ENCODE measurements at places on chromosomes 5 and 9. TPM values are rescaled to one million over a fixed set of nuclear protein-coding genes. Genes with fewer than 3 reads are reported as not detected.

- DNase-seq = no peak
These were observed 613.2 kb downstream of the TLE1 start for GRCh38 chr9:81076131-81076530.

DNA sequence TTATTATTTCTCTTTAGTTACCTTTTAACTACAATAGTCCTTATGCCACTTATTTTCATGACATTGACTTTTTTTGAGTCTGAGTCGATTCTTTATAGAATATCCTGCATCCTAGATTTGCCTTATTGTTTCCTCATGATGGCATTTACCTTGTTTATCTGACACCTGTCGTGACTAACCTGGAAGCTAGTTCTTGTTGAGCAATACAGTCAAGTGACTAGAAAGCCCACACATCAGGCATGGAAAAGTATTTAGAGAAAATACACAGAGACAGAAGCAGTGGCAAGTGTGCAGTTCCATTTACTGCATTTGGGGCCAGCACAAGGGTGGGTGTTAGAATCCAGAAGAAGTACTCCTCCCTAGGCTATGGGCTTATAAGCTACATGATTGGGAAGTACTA lies 97.8 kb downstream of the ERMP1 start:
- DNase-seq = no peak

DNA sequence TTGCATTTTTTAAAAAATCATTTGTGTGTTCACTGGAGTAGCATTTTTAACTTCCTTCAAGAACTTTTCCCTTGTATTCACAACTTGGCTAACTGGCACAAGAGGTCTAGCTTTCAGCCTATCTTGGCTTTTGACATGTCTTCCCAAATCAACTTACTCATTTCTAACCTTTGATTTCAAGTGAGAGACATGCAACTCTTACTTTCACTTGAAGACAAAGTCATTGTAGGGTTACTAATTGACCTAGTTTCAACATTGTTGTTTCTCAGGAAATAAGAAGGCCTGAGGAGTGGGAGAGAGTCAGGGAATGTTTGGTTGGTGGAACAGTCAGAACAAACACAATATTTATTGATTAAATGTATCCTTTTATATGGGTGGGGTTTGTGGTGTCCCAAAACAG lies 95.0 kb upstream of the C9orf72 start:
- no peak for DNase-seq

GRCh38 chr5:84239494-84239893 lies 145.2 kb downstream of the EDIL3 start:
- no peak for DNase-seq

GRCh38 chr9:134379831-134380365 lies 53.6 kb downstream of the RXRA start:
- DNase-seq = no peak

DNA sequence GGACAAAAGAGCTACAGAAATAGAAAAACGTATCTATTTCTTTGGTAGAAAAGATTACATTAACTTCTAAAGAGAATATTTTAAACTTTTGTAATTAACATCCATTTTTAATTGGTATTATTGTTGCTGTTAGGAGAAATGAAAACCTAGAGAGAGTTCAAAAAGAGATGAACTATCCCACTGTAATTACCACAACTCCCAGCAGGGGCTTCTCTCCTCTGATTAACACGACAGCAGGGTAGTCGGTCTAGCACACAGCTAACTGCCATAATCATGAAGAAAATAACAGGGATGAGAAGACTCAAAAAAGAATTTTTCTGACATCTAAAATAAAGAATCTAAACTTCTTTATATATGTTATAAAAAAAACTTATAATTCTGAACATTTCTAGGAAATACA lies 86.2 kb upstream of the CDH9 start:
- no peak for DNase-seq

- DNase-seq = no peak
These were observed 299.5 kb downstream of the MEF2C start for GRCh38 chr5:88583471-88583870.

- DNase-seq = no peak
These were observed 5.2 kb upstream of the LMX1B start for GRCh38 chr9:126608551-126608950.

DNA sequence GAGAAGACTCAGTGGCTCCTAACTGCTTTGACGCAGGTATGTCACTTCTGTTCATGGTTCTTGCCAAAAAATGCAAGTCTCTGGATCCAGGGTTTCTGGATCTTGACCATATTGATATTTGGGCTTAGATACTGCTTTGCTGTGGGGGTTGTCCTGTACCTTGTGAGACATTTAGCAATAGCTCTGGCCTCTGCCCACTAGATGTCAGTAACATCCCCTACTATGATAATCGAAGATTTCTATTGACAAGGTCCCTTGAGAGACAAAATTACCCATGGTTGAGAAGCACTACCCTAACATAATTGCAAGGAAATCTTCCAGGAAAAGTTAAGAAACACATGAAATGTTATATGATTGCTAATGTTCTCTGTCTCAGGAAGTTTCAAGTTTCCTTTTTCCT lies 285.4 kb downstream of the TMEM232 start:
- DNase-seq = peak; percentile 2

DNA sequence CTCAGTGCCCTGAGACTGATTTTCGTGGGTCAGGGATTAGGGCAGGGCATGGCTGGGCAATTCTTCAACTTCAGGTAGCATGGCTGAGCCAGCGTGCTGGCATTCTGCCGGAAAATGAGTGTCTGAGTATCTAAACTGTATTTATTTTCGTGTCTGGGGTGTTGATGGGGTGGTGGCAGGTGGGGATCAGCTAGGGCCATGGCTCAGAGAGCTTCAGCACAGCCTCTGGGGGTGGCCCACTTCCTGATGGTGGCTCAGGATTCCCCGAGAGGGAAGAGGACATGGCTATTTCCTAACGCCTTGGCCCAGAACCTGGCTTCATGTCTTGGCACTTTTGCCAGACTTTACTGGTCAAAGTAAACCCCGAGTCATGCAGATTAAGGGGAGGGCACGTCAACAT lies 260.5 kb downstream of the GADD45G start:
- DNase-seq = no peak

DNA sequence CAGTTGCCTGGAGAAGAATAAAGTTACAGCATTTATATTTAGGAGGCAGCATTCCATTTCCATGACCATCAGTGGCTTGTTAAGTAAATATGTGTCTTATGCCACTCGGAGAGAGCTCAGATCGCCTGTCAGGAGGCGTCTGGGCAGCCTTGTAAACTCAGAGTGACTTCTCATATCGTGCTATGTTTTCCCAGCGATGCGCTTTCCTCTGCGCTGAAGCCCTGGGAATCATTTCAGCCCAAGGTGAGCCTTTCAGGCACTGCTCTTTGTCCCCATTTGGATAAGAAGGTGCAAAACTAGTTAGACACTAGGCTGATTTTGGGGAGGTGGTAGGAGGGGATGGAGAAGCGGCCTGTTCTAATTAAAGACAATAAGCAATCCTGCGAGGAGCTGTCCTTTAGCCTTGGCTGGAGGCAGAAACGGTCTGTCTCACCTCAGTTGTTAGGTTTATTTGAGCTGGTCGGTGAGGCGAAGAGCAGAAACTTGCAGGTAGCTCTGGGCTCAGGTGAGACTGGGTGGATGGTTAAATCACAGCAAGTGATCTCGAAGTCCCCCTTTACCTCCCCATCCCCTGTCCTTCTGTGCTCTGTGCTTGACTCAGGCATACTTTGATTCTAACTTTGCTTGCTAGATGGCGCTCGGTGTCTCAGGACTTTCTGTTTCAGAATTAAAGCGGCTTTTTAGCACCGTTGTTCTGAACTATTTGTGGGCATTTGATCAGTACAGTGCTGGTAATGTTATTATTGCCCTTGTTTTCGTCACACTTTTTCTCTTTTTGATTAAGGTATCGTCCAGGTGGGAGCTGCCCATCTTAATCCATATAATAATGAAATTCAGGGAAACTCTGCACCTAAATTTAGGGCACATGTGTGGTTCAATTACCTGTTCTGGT lies 24.6 kb downstream of the NR2F1 start:
- DNase-seq = no peak

- no peak for DNase-seq
These were observed 436.5 kb downstream of the KIAA0825 start for GRCh38 chr5:94181895-94182294.

IL13 gene
- polyA plus RNA-seq = not detected

ARSB gene
- 4.5 TPM for polyA plus RNA-seq
